Activated CD4-positive, alpha-beta T cell treated with anti-CD3 and anti-CD28 coated beads, Interleukin-2, amount 50 U/mL, for 16 hours (primary cell): ENCODE measurements at places on chromosomes 16 and 17.

- DNase-seq: no peak
Measured at GRCh38 chr16:81832801-81833547, 53.9 kb downstream of the PLCG2 start.

DNA sequence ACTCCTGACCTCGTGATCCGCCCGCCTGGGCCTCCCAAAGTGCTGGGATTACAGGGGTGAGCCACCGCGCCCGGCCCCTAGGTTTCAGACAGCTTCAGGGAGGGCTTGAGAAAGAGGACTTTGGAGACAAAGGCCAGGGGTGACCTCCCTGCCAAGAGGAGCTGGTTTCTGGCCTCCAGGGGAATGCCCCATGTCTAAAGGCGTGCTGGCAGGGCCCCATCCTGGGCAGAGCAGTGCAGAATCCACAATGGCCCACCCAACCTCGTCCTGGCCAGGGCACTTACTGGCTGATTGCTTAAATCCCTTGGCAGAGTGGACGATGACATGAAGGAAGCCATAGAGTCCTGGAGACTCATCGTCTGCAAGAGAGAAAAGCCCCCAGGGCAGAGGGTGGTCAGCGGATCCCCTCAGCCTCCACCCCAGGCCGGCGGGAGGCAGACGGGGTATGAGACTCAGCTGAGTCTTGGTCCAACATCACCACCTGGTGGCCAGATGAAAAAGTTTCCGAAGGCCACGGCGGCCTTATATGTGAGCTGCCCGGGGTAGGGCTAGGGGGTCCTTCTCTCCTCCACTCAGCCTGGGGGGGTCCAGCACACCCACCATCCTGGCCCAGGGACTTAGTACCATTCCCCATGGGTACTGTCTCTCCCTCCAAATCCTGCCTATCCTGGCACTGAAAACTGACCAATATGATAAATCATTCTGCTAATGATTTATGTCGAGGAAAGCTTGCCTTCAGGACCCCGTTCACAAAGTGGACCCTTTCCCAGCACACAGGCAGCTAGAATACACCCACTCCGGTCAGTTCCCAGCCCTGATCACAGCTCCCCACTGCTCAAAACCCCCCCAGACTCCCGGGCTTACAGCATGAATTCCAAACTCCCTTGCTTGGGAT lies 59.1 kb downstream of the TIMM22 start:
- DNase-seq: peak; percentile 46

- DNase-seq: no peak
Measured at GRCh38 chr17:47785538-47786123, 36.0 kb downstream of the OSBPL7 start.

GRCh38 chr17:3385869-3386816 lies at the start of gene OR3A2:
Gene OR3A2 (minus strand): TSS chr17:3386308.
- peak; percentile 8 for DNase-seq

- peak; percentile 47 for DNase-seq
Measured at GRCh38 chr17:62737513-62737912, 70.6 kb downstream of the MARCHF10 start.
